ENCODE measurements at places on chromosomes 13 and 19. TPM values are rescaled to one million over a fixed set of nuclear protein-coding genes. Genes with fewer than 3 reads are reported as not detected.
A peak's percentile ranks its signal among the peaks of the same experiment; 100 is the strongest.

DNA sequence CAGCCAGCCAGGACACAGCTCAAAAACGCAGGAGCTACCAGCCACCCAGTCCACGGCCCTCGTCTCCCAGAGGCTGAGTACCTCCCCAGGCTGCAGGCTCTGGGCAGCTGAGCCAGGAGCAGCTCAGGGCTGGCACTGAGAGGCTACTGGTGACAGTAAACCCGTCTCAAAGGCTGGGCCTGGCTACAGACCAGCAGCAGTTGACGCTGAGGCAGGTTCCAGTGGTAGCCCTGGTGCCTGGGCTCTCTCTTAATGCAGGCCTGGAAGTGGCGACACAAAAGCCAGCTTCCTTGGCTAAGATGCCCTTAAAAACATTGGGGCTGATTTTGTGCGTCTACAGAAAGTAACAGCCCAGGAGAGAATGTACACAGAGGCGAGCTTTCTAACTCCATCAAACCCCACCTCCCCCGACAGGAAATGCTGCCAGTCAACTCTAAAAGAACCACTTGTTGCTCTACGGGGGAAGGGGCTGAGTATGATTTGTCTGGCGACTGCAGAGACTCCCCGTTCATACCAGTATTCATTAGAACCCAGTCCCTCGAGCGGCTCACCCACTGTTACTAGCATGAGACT lies 126.3 kb downstream of the STK24 start:
- peak; percentile 69 for DNase-seq
- H3K27ac ChIP-seq, result peak overlapping the region; percentile 80
- peaks cover 88% of the 10 kb centered on the region for H3K36me3 ChIP-seq
- H3K4me3 ChIP-seq, result no peak overlapping the region

DNA sequence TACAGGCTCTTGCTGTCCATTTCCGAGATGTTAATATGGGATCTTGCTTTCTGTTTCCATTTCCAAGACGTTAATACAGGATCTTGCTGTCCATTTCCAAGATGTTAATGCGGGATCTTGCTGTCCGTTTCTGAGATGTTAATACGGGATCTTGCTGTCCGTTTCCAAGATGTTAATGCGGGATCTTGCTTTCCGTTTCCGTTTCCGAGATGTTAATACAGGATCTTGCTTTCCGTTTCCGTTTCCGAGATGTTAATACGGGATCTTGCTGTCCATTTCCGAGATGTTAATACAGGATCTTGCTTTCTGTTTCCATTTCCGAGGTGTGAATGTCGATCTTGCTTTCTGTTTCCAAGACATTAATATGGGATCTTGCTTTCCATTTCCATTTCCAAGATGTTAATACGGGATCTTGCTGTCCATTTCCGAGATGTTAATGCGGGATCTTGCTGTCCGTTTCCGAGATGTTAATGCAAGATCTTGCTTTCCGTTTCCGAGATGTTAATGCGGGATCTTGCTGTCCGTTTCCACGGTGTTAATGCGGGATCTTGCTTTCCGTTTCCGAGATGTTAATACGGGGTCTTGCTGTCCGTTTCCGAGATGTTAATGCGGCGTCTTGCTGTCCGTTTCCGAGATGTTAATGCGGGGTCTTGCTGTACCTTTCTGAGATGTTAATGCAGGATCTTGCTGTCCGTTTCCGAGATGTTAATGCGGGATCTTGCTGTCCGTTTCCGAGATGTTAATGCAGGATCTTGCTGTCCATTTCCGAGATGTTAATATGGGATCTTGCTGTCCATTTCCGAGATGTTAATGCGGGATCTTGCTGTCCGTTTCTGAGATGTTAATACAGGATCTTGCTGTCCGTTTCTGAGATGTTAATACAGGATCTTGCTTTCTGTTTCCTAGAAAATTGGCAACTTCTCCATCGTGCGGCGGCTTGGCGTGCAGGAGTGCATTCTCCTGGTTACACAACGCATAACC lies 38.3 kb downstream of the PEX11G start:
- H3K4me3 ChIP-seq, result peak overlapping the region; percentile 64
- no peak overlapping the region for H3K27ac ChIP-seq
- no peaks in the 10 kb centered on the region for H3K4me1 ChIP-seq
- peak; percentile 61 for DNase-seq
- H3K36me3 ChIP-seq, result peaks cover 75% of the 10 kb centered on the region

DNA sequence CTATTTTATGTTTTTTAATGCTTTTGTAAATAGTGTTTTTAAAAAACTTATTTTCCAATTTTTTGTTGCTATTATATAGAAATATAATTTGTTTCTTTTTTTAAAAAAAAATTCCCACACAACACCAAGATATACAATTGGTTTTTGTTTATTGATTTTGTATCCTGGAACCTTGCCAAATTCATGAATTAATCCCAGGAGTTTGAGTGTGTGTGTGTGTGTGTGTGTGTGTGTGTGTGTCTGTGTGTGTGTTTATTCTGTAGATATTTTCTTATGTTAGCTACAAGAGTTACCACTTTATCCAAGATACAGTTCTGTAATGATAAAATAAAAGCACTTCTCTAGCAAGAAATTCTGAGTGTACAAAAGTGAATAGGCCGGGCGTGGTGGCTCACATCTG lies 7.6 kb downstream of the TPRX1 start:
- no peaks in the 10 kb centered on the region for H3K36me3 ChIP-seq
- H3K4me3 ChIP-seq, result no peak overlapping the region
- H3K4me1 ChIP-seq, result no peaks in the 10 kb centered on the region

F2RL3 gene
- total RNA-seq, result not detected

- H3K4me3 ChIP-seq, result peak overlapping the region; percentile 48
- H3K36me3 ChIP-seq, result peaks cover 81% of the 10 kb centered on the region
- peak; percentile 58 for DNase-seq
- H3K27ac ChIP-seq, result no peak overlapping the region
- H3K27me3 ChIP-seq, result no peaks in the 10 kb centered on the region
Measured at GRCh38 chr13:51230477-51231105, 8.4 kb downstream of the FAM124A start.

- no peaks in the 10 kb centered on the region for H3K36me3 ChIP-seq
- H3K27ac ChIP-seq, result no peak overlapping the region
- H3K4me1 ChIP-seq, result no peaks in the 10 kb centered on the region
- no peak for DNase-seq
- H3K27me3 ChIP-seq, result no peaks in the 10 kb centered on the region
- no peak overlapping the region for H3K4me3 ChIP-seq
Measured at GRCh38 chr13:113060557-113061270, 44.9 kb upstream of the F7 start.

DNA sequence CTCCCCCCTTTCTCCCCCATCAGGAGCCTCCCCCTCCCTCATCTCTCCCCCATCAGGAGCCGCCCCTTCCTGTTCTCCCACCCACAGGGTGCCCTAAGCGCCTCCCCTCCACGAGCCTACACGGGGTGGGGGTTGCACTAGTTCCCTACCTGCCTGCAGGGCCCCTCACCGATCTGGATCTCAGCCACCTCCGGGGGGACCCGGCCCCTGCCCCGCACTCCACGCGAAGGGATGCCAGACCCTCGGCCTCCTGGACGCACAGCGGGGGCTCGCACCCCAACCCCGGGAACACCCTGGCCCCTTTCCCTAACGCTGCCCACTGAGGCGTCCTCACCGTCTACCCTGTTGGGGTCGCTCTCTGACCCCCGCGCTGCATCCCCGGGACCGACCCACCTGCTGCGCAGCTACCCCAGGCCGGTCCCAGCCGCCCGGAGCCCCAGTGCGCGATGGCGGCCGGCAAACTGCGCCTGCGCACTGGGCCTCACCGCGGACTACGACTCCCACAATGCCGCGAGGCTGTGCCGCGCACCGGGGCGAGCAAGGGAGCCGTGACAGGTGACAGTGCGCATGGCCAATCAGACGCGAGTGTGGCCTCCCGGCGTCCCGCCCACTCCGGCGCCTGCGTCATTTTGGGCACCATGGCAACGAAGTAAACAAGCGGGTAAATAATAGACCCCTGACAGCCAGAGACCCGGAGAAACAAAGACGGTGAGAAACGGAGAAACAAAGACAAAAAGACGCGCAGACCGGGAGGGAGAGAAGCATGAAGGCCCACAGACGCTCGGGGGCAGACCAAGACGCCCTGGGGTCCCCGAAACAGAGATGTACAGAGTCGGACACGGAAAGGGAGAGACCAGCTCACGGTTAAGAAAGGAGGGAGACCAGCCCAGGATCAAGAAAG lies at the start of gene ZSCAN18:
Gene ZSCAN18, minus strand, starts transcription at position 451 of the 901 bp plus-strand sequence. CDS start 7,964 bp downstream, outside the sequence.
- no peaks in the 10 kb centered on the region for H3K4me1 ChIP-seq
- DNase-seq, result peak; percentile 100
- H3K4me3 ChIP-seq, result peak within 1 kb of the TSS; percentile 84
- peaks cover 20% of the 10 kb centered on the region for H3K36me3 ChIP-seq
- H3K27ac ChIP-seq, result peak within 1 kb of the TSS; percentile 100

KLK4 gene
- not detected for total RNA-seq

Data from endodermal cell (in vitro differentiated cells).